ENCODE measurements at places on chromosomes 4 and X.
A peak's percentile ranks its signal among the peaks of the same experiment; 100 is the strongest.

- no peak for DNase-seq
Observed at GRCh38 chr4:83599183-83599582, 63.3 kb downstream of the GPAT3 start.

DNA sequence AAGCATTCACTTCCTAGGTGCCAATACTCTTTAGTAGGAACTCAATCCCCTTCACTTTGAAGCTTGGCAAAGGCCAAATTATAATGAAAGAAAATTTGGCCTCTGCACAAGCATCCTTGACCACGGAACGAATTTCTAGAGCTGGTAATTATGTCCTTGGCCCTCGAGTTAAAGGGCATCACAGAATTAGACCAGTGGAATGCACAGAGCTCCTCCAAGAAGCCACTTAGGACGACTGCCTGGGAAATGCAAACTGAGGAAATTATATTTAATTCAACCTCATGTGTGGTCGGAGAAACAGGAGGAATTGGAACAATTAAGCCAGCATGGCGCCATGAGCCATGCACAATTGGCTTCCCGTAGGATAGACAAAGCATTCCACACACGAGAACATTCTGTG is 59.3 kb downstream of the NLGN4X start:
- no peak for DNase-seq

GRCh38 chr4:128286474-128287058 is 1.0 kb downstream of the PGRMC2 start:
- no peak for DNase-seq

DNA sequence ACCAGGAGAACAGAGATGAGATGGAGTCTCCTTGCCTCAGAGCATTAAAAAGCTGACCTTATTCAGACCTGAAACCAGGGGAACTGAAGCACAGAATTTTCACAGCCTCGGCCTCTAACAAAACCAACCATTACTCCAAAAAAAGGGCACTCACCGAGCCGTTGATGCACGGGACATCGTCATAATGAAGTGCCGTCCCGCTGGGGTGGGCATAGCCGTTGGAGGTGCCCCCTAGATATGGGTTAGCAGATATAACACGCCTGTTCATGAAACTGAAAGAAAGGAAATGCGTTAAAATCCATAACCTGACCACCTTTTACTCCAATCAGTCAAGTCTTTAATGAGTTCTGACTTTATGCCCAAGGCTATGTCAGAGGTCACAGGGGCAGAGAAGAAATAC is 153.6 kb downstream of the AFAP1 start:
- no peak for DNase-seq

- peak; percentile 65 for DNase-seq
Observed at GRCh38 chr4:153748378-153748777, 11.4 kb downstream of the RNF175 start.

All from MG63 (cell line).